Panc1 (cell line): ENCODE measurements at places on chromosomes 11 and 22.

DNA sequence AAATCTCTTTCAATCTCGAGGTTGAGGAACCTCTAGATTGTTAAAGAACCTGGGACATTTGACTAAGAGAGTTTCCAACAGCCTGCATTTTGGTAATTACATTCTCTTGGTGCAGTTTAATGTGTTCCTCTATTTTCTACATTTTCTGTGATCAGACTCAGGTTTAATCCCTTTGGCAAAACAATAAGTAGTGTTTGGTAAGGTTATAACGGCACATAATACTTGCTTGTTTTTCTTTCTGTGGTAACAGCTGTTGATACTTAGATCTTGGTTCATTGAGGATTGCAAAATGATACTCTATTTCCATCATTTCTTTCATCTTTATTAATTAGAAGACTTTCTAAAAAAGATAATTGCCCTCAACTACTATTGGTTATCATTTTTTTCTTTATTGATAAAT lies 271.3 kb downstream of the SBF2 start:
- no peaks in the 10 kb centered on the region for H3K36me3 ChIP-seq
- H3K4me3 ChIP-seq, result no peak overlapping the region
- peaks cover 6% of the 10 kb centered on the region; the same call in 1 of the 2 replicates for H3K4me1 ChIP-seq
- H3K27me3 ChIP-seq, result no peaks in the 10 kb centered on the region
- peak overlapping the region; percentile 41; the same call in 1 of the 2 replicates for H3K27ac ChIP-seq
- no peak for DNase-seq

DNA sequence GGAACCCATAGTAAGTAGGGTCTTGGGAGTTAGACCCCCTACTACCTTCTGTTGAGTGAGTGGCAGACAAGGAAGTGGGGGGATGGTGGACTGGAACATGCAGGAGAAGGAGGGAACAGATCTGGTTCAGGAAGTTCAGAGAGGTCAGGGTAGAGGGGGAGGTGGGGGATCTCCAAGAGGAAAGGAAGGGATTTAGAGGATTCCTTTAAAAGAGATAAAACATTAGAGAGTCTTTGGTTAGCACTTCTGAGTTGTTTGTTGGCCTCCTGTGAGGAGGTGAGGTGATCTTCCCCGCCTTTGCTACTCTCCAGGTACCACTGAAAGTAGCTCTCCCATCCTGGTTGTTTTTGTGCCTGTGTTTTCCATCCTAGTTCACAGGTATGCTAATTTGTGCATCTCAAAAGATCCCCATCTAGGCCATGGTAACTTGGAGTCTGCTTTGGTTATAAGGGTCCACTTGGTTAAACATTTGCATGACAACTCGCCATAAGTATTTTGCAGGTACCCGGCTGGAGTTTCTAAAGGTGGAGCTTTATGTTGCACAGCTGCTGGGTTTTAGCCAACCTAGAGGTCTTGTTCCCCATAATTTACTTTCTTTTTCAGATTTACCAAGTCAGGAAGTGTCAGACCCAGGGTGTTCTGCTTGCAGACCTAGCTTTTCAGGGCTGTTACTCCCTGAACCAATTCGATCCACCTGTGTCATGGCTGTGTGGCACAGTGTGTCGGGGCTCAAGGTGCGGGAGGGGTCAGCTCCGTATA lies 79.3 kb upstream of the SORL1 start:
- no peak for DNase-seq
- no peaks in the 10 kb centered on the region for H3K4me1 ChIP-seq
- H3K27me3 ChIP-seq, result peaks cover 5% of the 10 kb centered on the region; the same call in 1 of the 2 replicates
- no peaks in the 10 kb centered on the region for H3K36me3 ChIP-seq
- H3K27ac ChIP-seq, result no peak overlapping the region
- no peak overlapping the region for H3K4me3 ChIP-seq

GRCh38 chr11:127625402-127625801 lies 624.8 kb upstream of the KIRREL3 start:
- H3K27me3 ChIP-seq, result no peaks in the 10 kb centered on the region
- H3K36me3 ChIP-seq, result no peaks in the 10 kb centered on the region
- no peak overlapping the region for H3K27ac ChIP-seq
- H3K4me1 ChIP-seq, result no peaks in the 10 kb centered on the region

DNA sequence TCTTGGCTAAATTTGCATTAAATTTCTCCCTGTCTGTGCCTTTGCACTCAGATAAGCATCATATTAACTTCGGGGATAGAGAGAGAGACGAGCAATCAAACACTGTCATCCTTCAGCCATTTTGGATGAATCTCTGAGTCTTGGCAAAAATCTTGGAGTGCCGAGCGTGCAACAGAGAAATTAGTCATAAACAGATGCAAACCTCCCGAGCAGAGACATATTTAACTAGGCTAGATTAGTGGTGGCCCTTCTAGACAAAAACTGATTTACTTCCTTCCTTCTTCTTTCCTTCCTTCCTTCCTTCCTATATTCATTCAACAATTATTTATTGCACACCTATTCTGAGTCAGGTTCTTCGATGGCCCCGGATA lies 114.4 kb upstream of the BLID start:
- H3K4me1 ChIP-seq, result no peaks in the 10 kb centered on the region
- H3K27ac ChIP-seq, result no peak overlapping the region
- DNase-seq, result no peak
- H3K27me3 ChIP-seq, result no peaks in the 10 kb centered on the region; the same call in 1 of the 2 replicates
- no peak overlapping the region for H3K4me3 ChIP-seq

GRCh38 chr11:44257338-44258189 lies 52.4 kb downstream of the ALX4 start:
- no peak overlapping the region for H3K27ac ChIP-seq
- no peak for DNase-seq
- no peaks in the 10 kb centered on the region for H3K36me3 ChIP-seq

GRCh38 chr22:27800250-27801201 lies 1.0 kb downstream of the MN1 start:
- H3K4me1 ChIP-seq, result 0 out of 2 replicates have a peak, but pooled peaks cover 4% of the 10 kb centered on the region
- no peak overlapping the region for H3K27ac ChIP-seq
- H3K4me3 ChIP-seq, result peak overlapping the region; percentile 53
- H3K27me3 ChIP-seq, result no peaks in the 10 kb centered on the region
- no peak for DNase-seq

DNA sequence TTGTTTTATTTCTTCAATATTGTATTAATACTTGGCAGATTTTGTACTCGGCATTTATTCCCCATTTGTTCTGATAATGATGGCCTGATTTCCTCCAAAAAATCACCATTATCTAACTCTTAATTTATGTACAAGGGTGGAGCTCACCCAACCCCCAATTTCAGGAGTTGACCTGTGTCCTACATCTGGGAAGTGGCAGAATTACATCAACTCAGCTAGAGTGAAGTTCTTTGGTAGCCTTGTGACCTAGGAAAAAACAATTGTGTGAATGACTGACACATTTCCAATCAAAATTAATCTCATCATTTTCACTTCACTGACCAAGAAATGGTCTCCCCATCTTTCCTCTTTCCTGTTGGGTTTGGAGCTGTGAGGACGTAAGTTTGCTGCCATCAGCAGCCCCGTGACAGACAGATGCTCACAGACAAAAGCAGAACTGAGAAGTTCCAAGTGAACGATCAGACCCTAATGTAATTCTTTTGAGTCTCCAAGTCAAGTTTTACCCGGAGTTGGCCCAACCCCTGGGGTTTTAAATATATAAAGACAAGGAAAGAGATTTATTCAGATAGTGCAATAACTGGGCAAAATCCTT lies 16.6 kb upstream of the MS4A6E start:
- H3K27ac ChIP-seq, result no peak overlapping the region
- no peaks in the 10 kb centered on the region for H3K36me3 ChIP-seq
- H3K27me3 ChIP-seq, result no peaks in the 10 kb centered on the region; the same call in 1 of the 2 replicates
- H3K4me3 ChIP-seq, result no peak overlapping the region
- DNase-seq, result no peak
- H3K4me1 ChIP-seq, result no peaks in the 10 kb centered on the region

DNA sequence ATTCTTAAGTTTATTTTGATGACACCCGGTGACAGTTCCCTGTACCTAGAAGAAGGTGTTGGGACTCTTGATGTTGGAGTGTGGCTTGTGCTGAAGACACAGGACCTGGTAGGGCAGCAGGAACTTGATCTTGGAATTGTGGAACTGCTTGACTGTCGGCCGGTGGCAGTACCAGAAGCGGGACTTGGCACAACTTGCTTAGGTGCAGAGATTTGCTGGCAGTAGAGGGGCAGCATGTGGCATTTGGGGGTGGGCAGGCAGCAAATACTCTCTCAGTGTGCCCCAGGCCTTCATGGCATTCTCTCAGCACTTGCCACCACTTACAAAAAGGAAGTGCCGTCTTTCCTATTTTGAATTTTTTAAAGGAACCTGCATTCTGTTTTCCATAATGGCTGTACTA lies 3.6 kb downstream of the PEX26 start:
- DNase-seq, result no peak
- H3K27ac ChIP-seq, result no peak overlapping the region
- H3K4me3 ChIP-seq, result no peak overlapping the region

- no peaks in the 10 kb centered on the region; the same call in 1 of the 2 replicates for H3K36me3 ChIP-seq
- H3K4me3 ChIP-seq, result no peak overlapping the region
- no peaks in the 10 kb centered on the region for H3K27me3 ChIP-seq
- DNase-seq, result no peak
- H3K27ac ChIP-seq, result no peak overlapping the region
These were observed 4.4 kb upstream of the ZNRD2 start for GRCh38 chr11:65565624-65566453.

GRCh38 chr22:19599626-19600243 lies 75.5 kb upstream of the CLDN5 start:
- H3K4me1 ChIP-seq, result no peaks in the 10 kb centered on the region
- no peak overlapping the region for H3K4me3 ChIP-seq
- H3K27ac ChIP-seq, result no peak overlapping the region
- no peaks in the 10 kb centered on the region for H3K27me3 ChIP-seq
- DNase-seq, result no peak

- peaks cover 18% of the 10 kb centered on the region for H3K4me1 ChIP-seq
- DNase-seq, result no peak
- H3K27ac ChIP-seq, result peak overlapping the region; percentile 68
- peak overlapping the region; percentile 65 for H3K4me3 ChIP-seq
- 0 out of 2 replicates have a peak, but pooled peaks cover 2% of the 10 kb centered on the region for H3K27me3 ChIP-seq
These were observed 31.6 kb upstream of the JAM3 start for GRCh38 chr11:134037046-134037908.

GRCh38 chr11:75784085-75784478 lies 15.5 kb downstream of the DGAT2 start:
- H3K36me3 ChIP-seq, result no peaks in the 10 kb centered on the region
- no peaks in the 10 kb centered on the region for H3K27me3 ChIP-seq
- H3K4me3 ChIP-seq, result no peak overlapping the region
- H3K27ac ChIP-seq, result no peak overlapping the region
- H3K4me1 ChIP-seq, result no peaks in the 10 kb centered on the region

DNA sequence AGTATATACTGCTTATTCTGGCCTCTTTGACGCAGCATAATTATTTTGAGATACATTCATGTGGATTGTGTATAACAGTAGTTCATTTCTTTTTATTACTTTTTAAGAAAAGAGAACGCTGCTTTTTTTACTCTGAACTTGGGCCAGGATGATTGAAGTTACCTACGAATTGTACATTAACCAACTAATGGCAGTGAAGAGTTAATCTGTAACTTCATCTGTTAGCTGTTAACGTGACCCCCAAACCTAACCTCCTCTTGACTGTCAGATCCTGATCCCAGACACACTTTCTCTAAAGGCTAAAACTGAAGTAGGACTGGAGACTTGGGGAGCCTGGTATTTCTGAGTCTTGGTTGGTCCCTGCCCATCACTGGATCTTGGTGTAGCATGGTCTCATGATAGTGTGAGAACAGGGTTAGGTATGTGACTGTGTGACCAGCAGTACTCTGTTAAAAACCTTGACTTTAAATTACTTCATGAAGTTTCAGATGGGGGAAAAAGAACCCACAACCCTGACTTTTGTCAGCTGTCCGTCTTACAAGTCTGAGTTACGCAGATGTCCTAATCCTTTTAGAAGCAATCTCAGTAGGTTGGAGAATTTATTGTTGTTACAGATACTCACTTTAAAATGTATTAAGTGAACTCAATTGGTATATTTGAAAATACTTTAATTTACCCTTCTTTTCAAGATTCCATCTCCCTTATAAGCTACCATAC lies 39.4 kb downstream of the C22orf31 start:
- no peaks in the 10 kb centered on the region for H3K27me3 ChIP-seq
- H3K27ac ChIP-seq, result no peak overlapping the region
- no peak for DNase-seq

GRCh38 chr22:28243539-28243938 lies 324.5 kb upstream of the PITPNB start:
- no peaks in the 10 kb centered on the region for H3K4me1 ChIP-seq
- H3K27ac ChIP-seq, result no peak overlapping the region
- H3K27me3 ChIP-seq, result no peaks in the 10 kb centered on the region
- no peak overlapping the region for H3K4me3 ChIP-seq
- H3K36me3 ChIP-seq, result no peaks in the 10 kb centered on the region
- no peak for DNase-seq

DNA sequence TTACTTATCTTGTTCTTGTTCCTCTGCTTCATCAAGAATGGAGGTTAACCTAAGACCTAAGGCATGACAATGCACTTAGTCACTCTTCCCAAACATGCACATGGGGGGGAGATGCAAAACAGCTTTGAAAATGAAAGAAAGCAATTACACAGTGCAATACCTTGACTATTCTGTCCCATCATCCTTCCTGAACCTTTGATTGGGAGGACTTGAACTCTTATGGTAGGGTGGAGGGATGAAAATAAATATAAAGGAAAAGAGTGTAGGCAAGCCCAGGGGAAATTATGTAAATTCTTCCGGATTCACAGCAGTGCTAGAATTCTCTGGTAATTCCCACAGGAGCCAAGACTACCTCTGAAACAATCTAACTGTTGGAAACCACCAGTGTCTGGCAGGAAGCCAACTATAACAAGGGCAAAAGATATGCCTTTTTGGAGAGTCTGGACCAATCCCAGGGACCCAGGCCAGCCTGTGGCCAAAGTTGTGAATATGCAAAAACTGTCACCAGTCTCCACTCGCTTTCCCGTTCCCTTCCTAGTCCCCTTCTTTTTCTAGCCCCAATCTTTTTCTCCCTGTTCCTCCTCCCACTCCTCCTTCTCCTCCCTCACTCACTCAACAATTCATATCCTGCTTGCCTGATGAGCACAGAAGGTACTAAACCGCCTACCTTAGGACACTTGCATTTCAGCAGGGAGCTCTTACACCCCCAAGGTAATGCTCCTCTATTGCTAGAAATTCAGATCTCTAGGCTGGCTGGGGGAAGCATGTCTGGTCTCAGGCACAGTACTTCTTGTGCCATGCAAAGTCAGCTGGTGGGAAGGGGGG lies 2.5 kb upstream of the RCN1 start:
- no peak for DNase-seq
- no peak overlapping the region for H3K27ac ChIP-seq
- H3K27me3 ChIP-seq, result 0 out of 2 replicates have a peak, but pooled peaks cover 4% of the 10 kb centered on the region
- H3K4me3 ChIP-seq, result no peak overlapping the region
- H3K36me3 ChIP-seq, result no peaks in the 10 kb centered on the region; the same call in 1 of the 2 replicates
- H3K4me1 ChIP-seq, result peaks cover 15% of the 10 kb centered on the region

DNA sequence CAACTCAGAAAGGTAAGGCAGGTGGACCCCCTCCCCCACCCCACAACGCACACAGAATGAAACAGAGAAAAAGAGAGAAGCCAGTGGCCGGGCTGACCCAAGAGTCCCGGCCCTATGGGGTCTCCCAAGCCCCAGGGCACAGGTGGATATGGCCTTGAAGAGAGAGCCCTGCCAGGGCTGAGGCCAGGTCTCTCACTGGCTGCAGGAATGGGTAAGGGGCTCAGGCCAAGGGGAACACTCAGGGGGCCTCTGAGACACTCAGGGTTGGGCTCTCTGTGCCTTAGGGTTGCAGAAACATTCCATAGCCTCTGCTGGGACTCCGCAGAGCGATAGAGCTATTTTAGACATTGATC lies 98.0 kb downstream of the PDE2A start:
- no peaks in the 10 kb centered on the region for H3K36me3 ChIP-seq
- no peak for DNase-seq
- H3K27ac ChIP-seq, result no peak overlapping the region
- 0 out of 2 replicates have a peak, but pooled peaks cover 2% of the 10 kb centered on the region for H3K4me1 ChIP-seq
- peaks cover 7% of the 10 kb centered on the region for H3K27me3 ChIP-seq

- H3K27ac ChIP-seq, result no peak overlapping the region
- DNase-seq, result no peak
- no peaks in the 10 kb centered on the region for H3K27me3 ChIP-seq
- no peak overlapping the region for H3K4me3 ChIP-seq
- peaks cover 21% of the 10 kb centered on the region for H3K4me1 ChIP-seq
These were observed 11.1 kb downstream of the SIPA1 start for GRCh38 chr11:65648997-65649493.
